ENCODE measurements at places on chromosomes 16 and 17.
A peak's percentile ranks its signal among the peaks of the same experiment; 100 is the strongest.

GRCh38 chr16:86080131-86080875 is 181.3 kb downstream of the IRF8 start:
- no peak for DNase-seq

DNA sequence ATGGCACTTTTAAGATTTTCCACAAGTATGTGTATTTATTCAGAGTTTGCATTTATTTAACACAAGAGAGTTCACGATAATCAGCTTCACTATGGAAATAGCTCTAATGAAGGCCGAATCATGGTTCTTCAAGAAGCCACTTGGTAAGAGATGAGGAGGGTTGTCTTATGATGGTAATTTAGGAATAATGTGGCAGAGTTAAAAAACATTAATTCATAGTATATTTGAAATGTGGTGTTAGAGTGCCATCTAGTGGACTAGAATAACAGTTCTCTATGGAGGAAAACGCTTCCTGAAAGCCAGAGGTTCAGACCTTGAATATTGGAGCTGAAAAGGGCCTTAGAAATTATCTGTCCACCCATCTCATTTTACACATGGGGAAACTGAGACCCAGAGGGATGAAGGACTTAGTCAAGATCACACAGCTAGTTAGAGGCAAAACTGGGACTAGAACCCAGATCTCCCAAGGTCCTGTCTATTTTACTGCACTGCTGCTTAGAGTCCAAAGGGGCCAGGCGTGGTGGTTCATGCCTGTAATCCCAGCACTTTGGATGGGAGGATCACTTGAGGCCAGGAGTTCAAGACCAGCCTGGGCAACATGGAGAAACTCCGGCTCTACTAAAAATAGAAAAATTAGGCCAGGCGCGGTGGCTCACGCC is 33.8 kb upstream of the KPNB1 start:
- peak; percentile 65 for DNase-seq

DNA sequence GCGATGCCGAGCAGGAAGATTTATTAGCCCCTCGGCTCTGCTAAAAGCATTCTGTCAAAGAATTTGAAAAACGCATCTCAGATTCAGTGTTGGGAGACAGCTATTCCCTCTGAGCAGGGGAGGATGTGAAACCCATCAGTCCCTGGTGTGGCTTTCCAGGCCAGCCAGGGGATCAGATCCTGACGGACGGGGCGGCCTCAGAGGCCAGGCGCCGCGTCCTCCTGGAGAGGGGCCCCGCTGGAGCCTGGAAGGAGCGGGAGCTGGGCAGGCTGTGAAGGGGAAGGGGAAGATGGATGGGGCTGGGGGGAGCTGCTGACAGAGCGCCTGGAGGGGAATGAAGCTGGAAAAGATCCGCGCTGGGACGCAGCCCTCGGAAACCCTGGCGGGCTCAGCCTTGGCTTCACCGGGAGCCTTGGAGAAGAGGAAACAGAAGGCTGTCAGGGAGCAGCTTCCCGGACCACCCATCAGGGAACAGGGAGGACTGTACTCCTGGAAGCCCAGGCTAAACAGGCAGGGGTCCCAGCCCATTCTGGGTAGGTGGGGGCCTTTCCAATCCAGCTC is 358.0 kb downstream of the C16orf95 start:
- no peak for DNase-seq

GRCh38 chr16:70803319-70803718 is 2.4 kb upstream of the VAC14 start:
- no peak for DNase-seq

DNA sequence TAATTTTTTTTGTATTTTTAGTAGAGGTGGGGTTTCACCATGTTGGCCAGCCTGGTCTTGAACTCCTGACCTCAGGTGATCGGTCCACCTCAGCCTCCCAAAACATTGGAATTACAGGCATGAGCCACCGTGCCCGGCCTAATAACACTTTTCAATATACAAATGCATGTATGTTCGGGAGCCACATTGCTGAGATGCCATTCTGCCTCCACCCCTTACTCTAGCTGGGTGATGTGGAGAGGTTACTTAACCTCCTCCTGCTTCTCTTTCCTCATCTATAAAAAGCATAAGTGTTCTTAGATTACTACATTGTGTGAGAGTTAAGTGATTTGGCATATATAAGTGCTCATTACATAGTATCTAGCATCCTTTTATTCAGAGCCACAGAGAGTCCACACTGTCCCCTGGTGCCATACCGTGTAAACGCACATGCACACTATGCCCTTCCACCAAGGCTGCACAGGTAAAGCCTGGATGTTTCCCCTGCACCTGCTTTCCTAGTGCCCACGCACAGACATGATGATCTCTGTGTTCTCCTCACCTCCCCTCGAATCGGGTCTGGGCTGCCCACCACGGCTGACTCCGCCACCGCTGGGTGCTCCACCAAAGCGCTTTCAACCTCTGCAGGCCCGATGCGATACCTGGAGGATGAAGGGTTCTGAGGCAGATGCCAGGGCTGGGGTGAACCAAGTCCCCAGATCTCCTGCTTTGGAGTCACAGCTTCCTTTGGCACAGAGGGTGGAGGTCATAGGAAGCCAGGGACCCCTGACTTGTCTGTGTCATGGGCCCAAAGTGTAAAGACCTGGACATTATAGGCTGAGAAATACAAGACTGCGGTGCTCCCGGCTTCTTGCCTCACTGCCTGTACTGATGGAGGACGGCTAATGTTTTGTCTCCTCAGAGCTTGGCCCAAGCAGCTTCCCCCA is 49.0 kb upstream of the ACSM2B start:
- DNase-seq, result no peak

DNA sequence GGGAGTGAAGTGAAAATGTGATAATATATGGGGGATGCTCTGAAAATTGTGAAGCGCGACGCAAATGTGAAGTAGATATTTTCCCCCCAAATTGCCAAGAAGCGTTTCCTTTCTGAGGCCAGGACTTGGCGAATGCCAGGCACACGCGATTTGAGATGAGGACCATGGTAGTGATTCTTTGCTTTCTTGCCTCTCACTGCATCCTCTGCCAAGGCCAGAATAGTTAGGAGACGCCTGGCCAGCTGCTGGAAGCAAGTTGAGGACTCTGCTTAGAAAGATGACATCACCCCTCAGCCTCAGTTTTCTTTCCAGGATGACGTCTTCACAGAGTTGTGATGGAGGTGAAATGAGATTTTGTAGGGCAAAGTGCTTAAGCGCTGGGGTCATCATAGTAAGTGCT is 25.9 kb downstream of the PIPOX start:
- no peak for DNase-seq

- no peak for DNase-seq
Measured at GRCh38 chr17:14337596-14338079, 36.8 kb downstream of the HS3ST3B1 start.
